Tracheal epithelial cell (primary cell): ENCODE measurements at places on chromosomes 6 and 20. TPM values are rescaled to one million over a fixed set of nuclear protein-coding genes. Genes with fewer than 3 reads are reported as not detected.

NFKBIL1 gene
- 43.6 and 54.6 TPM in 2 replicates for total RNA-seq

SIM1 gene
- 0.72 TPM in 1 of 2 replicates, not detected in the other for total RNA-seq

IL17A gene
- not detected in 2 replicates for total RNA-seq

CST4 gene
- total RNA-seq, result not detected in 2 replicates

DDO gene
- total RNA-seq, result 1.9 TPM in 1 of 2 replicates, not detected in the other

SPEF1 gene
- total RNA-seq, result not detected in 2 replicates

FRK gene
- total RNA-seq, result 2.8 and 4.8 TPM in 2 replicates
